ENCODE measurements at places on chromosomes 3 and 15. TPM values are rescaled to one million over a fixed set of nuclear protein-coding genes. Genes with fewer than 3 reads are reported as not detected.
A peak's percentile ranks its signal among the peaks of the same experiment; 100 is the strongest.

- DNase-seq = no peak
These were observed 102.1 kb downstream of the SRGAP3 start for GRCh38 chr3:9147215-9147895.

GRCh38 chr3:29319798-29320197, 38.9 kb downstream of the RBMS3 start:
- no peak for DNase-seq

GRCh38 chr3:54631516-54632325, 296.1 kb downstream of the LRTM1 start:
- no peak for DNase-seq

The SERINC4 gene
- 0.22 TPM for total RNA-seq

The LRRIQ4 gene
- total RNA-seq = not detected

The GOLGA8S gene
- 0.26 TPM for total RNA-seq

DNA sequence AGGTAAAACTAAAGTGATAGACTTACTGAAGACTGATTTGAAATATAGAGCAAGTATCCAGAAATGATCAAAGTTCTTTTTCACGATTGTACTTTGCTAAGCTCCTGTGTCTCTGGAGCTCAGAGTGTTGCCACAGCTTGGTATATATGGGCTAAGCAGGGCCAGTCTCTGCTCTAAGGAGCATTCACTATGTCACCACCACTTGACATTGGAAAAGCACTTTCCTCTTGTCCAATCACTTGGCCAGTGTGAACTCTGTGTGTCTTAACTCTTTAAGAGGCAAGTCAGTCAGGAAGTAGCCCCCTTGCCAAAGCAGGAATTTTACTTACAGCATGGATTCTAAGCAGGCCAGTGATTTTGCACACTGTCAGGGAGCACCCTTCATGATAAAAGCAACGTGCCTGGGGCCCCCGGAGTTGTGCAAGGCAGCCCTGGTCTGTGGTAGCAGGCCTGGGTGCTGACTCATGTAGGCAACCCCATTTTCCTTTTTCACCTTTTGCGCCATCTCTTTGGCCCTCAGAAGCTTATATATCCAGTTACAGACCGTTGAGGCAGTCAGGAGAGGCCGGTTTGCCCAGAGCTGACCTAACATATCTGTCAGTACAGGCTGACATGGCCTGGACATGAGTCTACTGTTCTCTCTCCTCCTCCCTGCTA, 73.0 kb downstream of the HCN4 start:
- no peak for DNase-seq

The TMEM40 gene
- not detected for total RNA-seq

- no peak for DNase-seq
These were observed 23.2 kb upstream of the PIGZ start for GRCh38 chr3:196991581-196992460.

GRCh38 chr3:127717357-127718244, 44.8 kb downstream of the ABTB1 start:
- DNase-seq = peak; percentile 51

DNA sequence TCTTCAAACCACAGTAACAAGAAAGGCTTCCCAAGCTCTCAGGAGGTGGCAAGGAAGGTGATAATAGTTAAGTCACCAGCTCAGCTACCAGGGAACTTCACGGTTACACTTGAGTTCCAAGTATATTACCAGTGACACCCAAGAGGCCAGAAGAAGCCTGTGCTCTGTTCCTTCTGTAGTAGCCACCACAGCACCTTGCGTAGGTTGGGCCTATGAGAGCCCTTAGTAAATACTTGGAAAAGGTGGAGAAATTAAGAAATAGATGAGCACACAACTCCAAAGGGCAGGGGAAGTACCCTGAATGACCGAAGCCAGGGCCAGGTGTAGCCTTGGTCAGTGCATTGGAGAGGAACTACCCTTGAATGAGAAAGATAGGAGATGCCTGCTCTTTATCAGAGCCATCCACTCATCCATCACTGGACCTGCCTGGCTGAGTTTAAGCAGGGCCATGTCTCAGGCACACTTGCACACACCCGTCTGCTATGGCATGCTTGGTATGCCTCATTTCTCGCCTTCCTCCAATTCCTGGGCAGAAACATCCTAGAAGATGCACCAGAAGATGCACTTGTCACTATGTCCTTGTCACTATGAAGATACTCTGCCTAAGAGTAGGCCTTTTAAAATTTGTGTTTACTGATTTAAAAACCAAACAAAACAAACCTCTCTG, 32.6 kb upstream of the NDUFB4 start:
- no peak for DNase-seq

The CGNL1 gene
- total RNA-seq = 2.4 TPM

DNA sequence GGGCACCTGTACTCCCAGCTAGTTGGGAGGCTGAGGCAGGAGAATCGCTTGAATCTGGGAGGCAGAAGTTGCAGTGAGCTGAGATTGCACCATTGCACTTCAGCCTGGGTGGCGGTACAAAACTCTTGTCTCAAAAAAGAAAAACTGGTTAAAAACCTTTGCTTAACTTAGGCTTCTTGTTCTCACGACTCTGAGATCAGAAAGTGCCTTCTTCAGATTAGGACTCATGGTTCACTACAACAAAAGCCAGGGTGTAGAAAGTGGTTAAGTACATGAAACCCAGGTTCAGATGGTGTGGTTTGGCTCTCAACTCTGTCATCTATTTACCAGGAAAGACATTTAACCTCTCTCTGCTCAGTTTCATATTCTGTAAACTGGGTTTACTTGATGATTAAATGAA, 168.4 kb downstream of the TUSC7 start:
- DNase-seq = no peak

- no peak for DNase-seq
These were observed 51.9 kb downstream of the HOMER2 start for GRCh38 chr15:82900511-82901060.

The ASB14 gene
- total RNA-seq = not detected

The CPLX3 gene
- total RNA-seq = not detected

GRCh38 chr15:77637851-77638692, 5.4 kb upstream of the LINGO1 start:
- no peak for DNase-seq

- DNase-seq = no peak
These were observed 393.1 kb upstream of the ARRDC4 start for GRCh38 chr15:97567411-97567810.

The SNURF gene
- 2.6 TPM for total RNA-seq

- DNase-seq = no peak
These were observed 26.8 kb downstream of the KAT2B start for GRCh38 chr3:20066850-20067617.

The TMCO5A gene
- total RNA-seq = not detected

The SHC4 gene
- total RNA-seq = not detected

The ZNF385D gene
- 18.5 TPM for total RNA-seq

DNA sequence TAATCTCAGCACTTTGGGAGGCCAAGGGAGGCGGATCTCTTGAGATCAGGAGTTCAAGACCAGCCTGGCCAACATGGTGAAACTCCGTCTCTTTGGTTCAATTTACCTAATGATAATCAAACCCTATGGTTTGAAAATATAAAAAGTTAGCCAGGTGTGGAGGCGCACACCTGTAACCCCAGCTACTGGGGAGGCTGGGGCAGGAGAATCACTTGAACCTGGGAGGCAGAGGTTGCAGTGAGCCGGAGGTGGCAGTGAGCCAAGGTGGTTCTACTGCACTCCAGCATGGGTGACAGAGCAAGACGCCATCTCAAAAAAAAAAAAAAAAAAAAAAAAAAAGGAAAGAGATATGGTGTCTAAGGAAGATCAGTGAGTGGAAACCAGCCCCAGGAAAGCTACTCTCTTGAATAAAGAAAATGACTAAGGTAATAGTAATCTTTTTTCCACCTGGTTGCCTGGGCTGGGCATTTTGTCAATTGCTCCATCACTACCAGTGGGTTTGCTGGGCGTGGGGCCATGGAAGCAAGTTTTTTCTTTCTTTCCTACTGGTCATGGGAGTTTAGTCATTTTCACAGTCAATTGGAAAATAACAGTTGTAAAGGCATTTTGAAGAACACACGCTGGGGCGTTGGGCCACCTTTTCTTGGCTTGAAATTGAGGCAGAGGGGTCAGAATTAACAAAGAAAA, 387.6 kb upstream of the RGMA start:
- DNase-seq = no peak

DNA sequence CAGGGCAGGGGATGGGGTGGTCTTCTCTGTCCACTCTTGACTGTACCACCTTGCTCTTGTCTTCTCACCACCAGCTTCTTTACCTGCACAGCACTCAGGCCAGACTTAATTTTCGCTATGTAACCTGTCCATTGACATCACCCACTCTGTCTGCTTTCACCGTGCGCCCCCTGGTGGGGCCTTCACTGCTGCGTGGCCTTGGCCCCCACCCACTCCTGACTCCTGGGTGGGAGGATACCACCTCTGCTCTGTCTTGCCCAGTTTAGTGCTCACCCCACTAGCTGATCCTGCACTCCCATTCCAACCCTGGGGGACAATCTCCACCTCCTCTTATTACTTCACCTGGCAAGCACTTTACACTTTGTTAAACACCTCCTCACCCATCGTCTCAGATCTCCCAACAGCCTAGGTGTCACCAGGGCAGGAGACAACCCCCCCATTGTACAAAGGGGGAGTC, 17.7 kb downstream of the PTH1R start:
- no peak for DNase-seq

The SUSD5 gene
- 0.26 TPM for total RNA-seq

GRCh38 chr3:150059241-150059640, 88.5 kb upstream of the PFN2 start:
- DNase-seq = no peak

The NR2E3 gene
- not detected for total RNA-seq

GRCh38 chr3:184203526-184203925, 17.5 kb downstream of the ABCF3 start:
- DNase-seq = no peak
